ENCODE measurements at places on chromosomes 7 and 10.

DNA sequence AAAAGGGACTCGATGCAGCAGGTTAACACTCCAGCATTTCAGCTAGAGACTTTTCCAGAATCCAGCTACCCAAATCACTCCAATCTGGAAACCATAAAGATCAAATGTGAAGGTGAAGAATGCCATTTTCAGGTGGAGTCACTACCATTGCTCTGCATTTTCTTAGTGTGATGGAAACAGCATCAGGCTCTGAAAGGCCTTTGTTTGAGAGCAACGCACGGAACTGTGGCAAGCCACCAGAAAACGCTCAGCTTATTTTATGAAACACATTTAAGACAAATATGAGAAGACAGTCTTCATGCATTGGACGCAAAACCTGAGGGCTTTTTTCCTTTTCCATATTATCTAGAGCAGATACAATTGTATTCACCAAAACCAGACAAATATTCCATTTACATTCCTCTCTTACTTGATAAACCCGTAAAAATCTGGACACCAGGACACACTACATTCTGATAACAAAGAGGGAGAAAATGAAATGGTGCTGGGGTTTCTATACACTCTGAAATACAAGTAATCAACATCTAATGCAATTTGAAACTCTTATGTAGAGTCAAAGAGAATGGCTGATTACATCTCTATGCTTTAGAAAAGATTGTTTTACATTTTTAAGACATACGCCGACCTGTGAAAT is 99.1 kb downstream of the NRP1 start:
- DNase-seq, result no peak

- DNase-seq, result no peak
Observed at GRCh38 chr10:12534824-12535223, 185.5 kb downstream of the CAMK1D start.

DNA sequence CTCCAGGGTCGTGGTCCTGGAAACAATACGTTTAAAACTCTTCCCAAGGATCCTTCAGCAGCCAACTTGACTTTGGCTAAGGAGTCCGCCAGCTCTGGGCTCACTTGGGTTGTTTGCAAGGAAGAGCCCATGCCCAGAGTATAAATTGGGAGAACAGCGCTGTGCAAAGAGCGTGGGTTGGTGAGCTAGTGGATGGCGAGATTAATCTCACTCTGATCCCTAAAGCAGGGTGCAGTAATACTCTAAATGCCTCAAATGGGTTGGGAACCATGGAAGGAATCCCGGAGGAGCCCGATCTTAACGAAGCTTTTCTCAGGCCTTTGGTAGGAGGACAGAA is 495 bp upstream of the SDHAF3 start:
- no peak for DNase-seq

GRCh38 chr7:130365088-130365487 is 15.2 kb upstream of the CPA1 start:
- no peak for DNase-seq

DNA sequence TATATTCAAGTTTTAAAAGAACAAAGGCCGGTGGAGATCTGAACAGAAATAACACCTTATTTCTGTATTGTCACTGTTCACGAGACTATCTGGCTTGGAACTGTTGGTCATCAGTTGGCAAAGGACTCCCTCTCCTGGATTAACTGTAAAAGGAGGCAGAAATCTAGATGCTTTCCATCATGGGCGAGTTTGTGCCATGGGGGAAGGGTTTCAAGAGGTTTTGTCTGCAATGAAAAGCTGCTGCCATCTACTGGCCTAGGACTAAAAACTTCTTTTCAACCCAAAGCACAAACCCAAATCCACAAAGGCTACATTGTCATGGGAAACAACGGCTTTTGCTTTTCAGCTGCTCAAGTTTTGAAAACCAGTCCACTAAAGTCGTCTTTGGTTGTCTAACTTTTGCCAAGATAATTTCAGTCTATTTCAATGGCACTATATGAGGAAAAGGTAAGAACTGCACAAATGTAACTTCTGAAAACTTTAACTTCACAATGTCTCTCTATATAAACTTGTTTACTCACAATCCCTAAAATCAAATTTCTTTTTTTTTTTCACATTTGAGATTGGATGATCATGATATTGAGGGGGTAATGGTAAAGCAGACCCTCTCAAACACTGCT is 196.8 kb downstream of the SKAP2 start:
- DNase-seq, result peak; percentile 86

GRCh38 chr7:76225379-76225778 is 23.7 kb downstream of the SRRM3 start:
- no peak for DNase-seq

DNA sequence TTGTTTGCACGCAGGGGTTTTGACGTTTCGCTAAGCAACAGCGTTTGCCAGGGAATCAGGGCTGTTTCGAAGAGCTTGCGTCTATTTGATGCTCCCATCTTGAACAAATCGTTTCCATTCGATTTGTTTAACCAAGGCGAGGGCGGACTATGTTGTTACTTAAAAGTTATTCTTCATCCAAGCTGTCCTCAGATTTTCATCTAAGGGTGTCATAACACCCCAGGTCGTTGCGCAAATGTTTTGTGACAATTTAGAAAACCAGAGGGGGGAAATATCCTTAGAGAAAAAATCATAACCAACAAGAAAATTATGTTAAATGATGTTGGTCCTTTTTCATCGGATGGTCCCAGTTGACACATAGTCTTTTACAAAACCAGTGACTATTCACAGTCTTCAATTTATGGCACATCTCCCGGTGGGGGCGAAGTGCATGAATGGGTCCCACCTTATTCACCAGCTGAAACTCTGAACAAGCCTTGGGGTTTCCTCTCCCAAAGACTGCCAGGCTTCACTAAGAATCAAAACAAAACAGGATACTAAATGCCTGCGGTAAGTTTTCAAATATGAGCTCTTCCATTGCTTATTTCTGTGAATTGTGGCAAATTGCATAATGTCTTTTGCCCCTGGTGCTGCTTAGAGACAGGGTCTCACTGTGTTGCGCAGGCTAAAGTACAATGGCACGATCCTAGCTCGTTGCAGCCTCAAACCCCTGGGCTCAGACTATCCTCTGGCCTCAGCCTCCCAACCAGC is 109.9 kb downstream of the REEP3 start:
- DNase-seq, result no peak

DNA sequence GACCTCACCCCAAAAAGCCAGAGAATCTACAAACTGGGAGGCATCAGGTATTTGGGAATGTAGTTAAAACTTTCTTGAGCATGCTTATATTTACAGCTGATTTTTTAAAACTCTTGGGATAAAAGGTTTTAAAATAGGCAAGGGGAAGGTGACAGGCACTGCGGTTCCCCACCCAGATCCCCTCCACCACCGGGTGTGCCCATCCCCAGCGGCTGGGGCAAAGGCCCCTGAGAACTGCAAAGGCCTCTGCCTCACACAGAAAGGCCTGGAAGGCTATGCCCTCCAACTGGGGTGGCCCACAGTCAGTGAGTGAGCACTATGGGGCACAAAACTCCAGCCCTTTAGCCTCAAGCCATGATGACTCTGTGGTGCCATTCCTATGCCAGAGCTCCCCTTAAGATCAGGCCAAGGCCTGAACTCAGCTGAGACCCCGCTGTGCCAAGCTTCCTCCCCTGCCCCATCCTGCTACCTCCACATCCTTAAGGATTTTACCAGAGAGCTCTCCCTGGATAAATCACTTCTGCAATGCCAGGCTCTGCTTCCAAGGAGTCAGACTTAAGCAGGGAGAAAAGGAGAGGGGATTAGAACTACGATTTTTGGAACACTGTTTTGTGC is 299.1 kb downstream of the GRID1 start:
- no peak for DNase-seq
